Left renal pelvis (tissue), 4 donors: ENCODE measurements at places on chromosomes 12 and 14. TPM values are rescaled to one million over a fixed set of nuclear protein-coding genes. Genes with fewer than 3 reads are reported as not detected.

Gene RPS6KL1
- polyA plus RNA-seq: 0.72 TPM

Gene PLCZ1
- 0.61 TPM for polyA plus RNA-seq

Gene CARMIL3
- 2.0 TPM for polyA plus RNA-seq

Gene DACT1
- 31.4 TPM for polyA plus RNA-seq

Gene CLEC6A
- 0.10 TPM for polyA plus RNA-seq

Gene GLIPR1L1
- polyA plus RNA-seq: 0.85 TPM

Gene SMIM41
- polyA plus RNA-seq: not detected

Gene SMOC1
- polyA plus RNA-seq: 2.3 TPM

Gene BMP4
- 42.7 TPM for polyA plus RNA-seq

Gene ATF7
- 70.5 TPM for polyA plus RNA-seq

Gene COCH
- polyA plus RNA-seq: 2.8 TPM

Gene TAS2R13
- 0.09 TPM for polyA plus RNA-seq

Gene TDRD9
- polyA plus RNA-seq: 1.7 TPM

Gene PLEKHD1
- polyA plus RNA-seq: 0.31 TPM

Gene HOXC9
- 29.2 TPM for polyA plus RNA-seq

Gene AMIGO2
- polyA plus RNA-seq: 4.2 TPM

Gene PRPH
- polyA plus RNA-seq: 5.0 TPM

Gene PIWIL1
- 0.20 TPM for polyA plus RNA-seq

Gene LGR5
- 5.1 TPM for polyA plus RNA-seq

Gene SCARB1
- 19.5 TPM for polyA plus RNA-seq

Gene B3GNT4
- polyA plus RNA-seq: 1.6 TPM

Gene OTX2
- not detected for polyA plus RNA-seq

Gene TMEM179
- 1.8 TPM for polyA plus RNA-seq

Gene DEGS2
- polyA plus RNA-seq: 19.4 TPM

Gene CCNT1
- 29.9 TPM for polyA plus RNA-seq

Gene OASL
- polyA plus RNA-seq: 0.12 TPM

Gene EFS
- 66.8 TPM for polyA plus RNA-seq

Gene IL26
- polyA plus RNA-seq: not detected

Gene TOGARAM1
- polyA plus RNA-seq: 40.9 TPM

Gene NGB
- polyA plus RNA-seq: 0.07 TPM

Gene HOXC6
- 90.5 TPM for polyA plus RNA-seq

Gene IFI27
- polyA plus RNA-seq: 4.9 TPM

Gene WBP11
- polyA plus RNA-seq: 127 TPM

Gene POTEM
- polyA plus RNA-seq: not detected

Gene CDCA4
- 18.2 TPM for polyA plus RNA-seq

Gene OR6C75
- polyA plus RNA-seq: not detected

Gene POLE2
- 17.4 TPM for polyA plus RNA-seq

Gene SINHCAF
- polyA plus RNA-seq: 236 TPM

Gene SDR9C7
- 0.53 TPM for polyA plus RNA-seq

Gene RNF31
- 46.7 TPM for polyA plus RNA-seq

Gene FLVCR2
- polyA plus RNA-seq: 4.3 TPM

Gene TPPP2
- 0.08 TPM for polyA plus RNA-seq

Gene SYNDIG1L
- polyA plus RNA-seq: 0.12 TPM

Gene PRB2
- polyA plus RNA-seq: not detected

Gene TAS2R9
- not detected for polyA plus RNA-seq

Gene SALL2
- 64.8 TPM for polyA plus RNA-seq

Gene LAG3
- 0.99 TPM for polyA plus RNA-seq

Gene OR10G3
- polyA plus RNA-seq: not detected

Gene TAS2R20
- polyA plus RNA-seq: 1.6 TPM

Gene MAP3K9
- 4.4 TPM for polyA plus RNA-seq

Gene FGD4
- polyA plus RNA-seq: 18.5 TPM

Gene IRAK3
- polyA plus RNA-seq: 4.2 TPM

Gene TAS2R30
- 0.29 TPM for polyA plus RNA-seq
